ENCODE measurements at places on chromosomes 7 and 10. TPM values are rescaled to one million over a fixed set of nuclear protein-coding genes. Genes with fewer than 3 reads are reported as not detected.

GRCh38 chr10:6014241-6014761 is 37.0 kb upstream of the IL15RA start:
- no peak for DNase-seq

XRCC2 gene
- total RNA-seq: 1.3 TPM

GRCh38 chr7:7641129-7641663 is 644 bp downstream of the UMAD1 start:
- no peak for DNase-seq

KIF11 gene
- 8.6 TPM for total RNA-seq

GRCh38 chr7:143379611-143380259 is 1.4 kb upstream of the ZYX start:
- DNase-seq: no peak

NPFFR1 gene
- total RNA-seq: 0.03 TPM

- no peak for DNase-seq
These were observed 3.4 kb downstream of the ZNF239 start for GRCh38 chr10:43570971-43571370.

DNA sequence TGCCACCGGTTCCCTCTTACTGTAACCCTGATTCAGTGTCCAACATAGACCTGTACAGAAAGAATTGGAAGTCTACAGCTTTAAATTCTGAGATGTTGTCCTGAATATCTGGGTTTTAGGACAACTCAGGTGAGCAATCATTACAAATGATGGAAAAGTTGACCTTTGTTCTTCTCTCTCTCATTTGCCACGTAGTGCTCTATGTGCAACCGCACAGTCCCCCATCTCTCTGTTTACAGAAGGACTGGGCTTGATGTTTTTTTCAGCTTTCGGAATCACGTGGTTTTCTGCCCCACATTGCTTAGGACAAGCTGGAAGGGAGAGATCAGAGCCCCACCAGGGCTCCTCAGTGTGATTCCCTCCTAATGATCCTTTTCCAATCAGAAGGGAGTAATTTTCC is 22.2 kb downstream of the NEUROD6 start:
- no peak for DNase-seq

DNA sequence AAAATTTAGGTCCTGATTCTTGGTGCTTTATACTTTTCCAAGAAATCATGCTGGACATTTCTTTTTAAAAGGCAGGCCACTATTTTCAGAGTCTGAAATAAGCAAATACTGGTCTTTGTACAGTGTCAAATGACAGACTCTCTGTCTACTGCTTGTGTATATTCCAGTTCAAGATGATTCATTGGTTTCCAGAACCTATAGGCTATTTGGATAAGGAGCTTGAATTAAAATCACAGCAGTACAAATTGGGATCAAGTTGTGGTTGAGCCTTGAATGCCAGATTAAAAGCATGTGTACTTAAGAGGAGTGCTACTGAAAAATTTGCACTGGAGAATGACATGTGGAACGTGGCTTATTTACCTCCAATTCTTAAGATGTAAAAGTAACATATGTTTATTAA is 10.7 kb downstream of the KMT2E start:
- DNase-seq: no peak

DNA sequence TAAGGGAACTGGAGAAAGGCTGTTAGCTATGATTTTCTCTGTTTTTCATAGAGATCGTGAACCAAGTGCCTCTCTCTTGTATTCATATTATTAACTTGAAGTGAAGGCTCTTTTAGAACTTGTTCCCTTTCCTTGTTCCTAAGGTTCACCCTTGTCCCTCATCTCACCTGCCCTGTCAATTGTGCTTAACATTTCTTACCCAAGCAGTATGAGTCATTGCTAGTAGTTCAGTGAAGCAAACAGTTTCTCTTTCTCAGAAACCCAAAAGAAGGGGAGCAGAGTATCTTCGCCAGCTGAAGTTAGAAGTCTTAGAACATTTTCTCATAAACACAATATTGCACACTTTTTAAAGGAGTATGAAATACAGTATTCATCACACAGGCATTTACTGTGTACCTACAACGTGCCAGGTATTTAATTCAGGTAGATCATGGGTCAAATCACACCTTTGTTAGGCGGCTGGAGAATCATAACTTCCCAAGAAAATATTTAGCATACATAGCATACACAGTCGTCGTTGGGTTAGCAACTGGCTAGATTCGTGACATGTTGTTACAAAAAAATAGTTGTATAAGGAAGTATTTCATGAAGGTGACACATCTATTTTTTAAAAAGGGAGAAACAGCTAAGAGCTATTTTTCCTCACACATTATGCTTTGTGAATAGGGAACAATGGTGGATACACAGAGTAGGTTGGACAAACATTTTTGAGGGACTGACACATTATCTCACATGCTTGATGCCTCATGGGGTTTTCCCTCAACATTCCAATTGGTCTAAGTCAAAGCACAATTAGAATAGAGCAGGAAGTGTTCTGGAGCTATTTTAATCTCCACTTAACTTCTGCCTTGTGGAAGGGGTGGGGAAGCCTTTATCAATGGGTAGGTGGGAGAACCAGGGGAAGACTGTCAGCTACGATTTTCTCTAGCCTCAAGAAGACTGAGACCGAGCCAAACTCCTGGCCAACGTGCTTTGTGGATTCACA is 13.2 kb downstream of the HDAC9 start:
- no peak for DNase-seq

GRCh38 chr7:69827558-69827957 is 229.3 kb downstream of the AUTS2 start:
- DNase-seq: no peak

DNA sequence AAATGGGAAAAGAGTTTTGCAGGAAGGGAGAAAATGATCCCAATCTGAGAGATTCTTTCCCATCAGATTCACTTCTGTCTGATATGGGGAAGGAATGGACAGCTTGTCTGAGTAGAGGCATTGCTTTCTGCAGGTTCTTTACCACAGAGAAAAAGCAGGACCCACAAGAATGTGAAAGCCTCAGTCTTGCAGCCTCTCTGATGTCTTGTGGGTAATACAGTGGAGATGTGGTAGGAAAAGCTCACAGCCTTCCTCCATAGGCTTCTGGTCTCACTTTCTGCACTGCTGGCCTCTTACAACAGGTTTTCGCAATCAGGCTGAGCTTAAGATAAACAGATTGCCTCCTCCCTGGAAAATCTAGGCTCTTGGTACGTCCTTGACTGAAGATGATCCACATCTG is 551 bp downstream of the IFIT1 start:
- no peak for DNase-seq

DNA sequence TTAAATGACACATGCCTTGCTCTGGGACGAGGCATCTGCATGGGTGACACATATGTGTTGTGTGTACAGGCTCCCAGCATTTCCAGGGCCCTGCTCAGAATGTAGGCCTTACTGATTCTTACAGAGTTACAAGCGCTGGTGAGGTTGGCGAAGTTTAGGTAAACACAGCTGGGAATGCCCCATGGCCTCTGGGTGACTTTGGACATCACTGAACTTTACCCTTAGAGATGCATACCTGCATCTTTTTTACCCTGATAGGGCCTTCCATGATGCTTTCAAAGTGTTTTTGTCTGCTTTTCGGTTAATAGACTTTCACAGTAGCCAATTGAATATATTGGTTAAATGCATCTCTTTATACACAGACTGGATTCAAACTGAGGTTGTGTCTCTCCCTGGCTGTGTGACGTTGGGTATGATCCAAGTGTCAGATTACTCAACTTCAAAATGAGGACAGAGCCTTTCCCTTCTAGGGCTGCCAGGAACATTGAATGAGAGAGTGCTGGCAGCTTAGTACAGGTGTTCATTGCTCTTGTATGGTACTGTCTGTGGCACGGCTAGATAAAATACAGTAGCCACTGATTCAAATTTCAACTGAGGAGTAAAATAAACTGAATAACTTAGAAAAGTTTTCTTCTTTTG is 29.5 kb downstream of the EGFR start:
- no peak for DNase-seq

VWC2 gene
- 0.09 TPM for total RNA-seq

GRCh38 chr7:31864646-31865045 is 177.6 kb downstream of the PPP1R17 start:
- DNase-seq: no peak

DNA sequence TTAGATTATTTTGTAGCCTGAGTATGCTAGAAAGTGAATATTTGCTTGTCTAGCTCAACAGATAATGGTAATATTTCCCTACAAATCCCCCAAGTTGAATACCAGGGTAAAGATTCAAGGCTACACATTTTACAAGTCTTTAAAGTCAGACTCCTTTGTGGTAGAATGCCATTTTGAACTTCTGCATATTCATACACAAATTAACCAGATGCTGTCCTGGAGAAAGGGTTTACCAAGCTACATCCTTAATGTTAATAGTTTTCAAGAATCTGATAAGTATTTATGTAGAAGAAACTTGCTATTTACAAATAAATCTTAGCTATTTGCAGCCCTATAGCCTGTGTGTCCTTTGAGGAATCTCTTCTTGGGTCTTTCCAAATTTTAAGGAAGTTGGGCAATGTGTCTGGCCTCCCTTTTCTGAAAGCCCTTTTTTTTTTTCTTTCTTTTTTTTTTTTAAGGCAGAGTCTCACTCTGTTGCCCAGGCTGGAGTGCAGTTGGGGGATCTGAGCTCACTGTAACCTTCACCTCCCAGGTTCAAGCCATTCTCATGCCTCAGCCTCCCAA is 82.6 kb downstream of the CPEB3 start:
- DNase-seq: no peak

AQP1 gene
- total RNA-seq: 45.5 TPM

ACTR3C gene
- total RNA-seq: 38.0 TPM

GRCh38 chr7:99579956-99580777 is 17.9 kb upstream of the TMEM225B start:
- DNase-seq: peak; percentile 39

SPRN gene
- not detected for total RNA-seq

- no peak for DNase-seq
These were observed 562 bp downstream of the NUB1 start for GRCh38 chr7:151342102-151342646.

DNA sequence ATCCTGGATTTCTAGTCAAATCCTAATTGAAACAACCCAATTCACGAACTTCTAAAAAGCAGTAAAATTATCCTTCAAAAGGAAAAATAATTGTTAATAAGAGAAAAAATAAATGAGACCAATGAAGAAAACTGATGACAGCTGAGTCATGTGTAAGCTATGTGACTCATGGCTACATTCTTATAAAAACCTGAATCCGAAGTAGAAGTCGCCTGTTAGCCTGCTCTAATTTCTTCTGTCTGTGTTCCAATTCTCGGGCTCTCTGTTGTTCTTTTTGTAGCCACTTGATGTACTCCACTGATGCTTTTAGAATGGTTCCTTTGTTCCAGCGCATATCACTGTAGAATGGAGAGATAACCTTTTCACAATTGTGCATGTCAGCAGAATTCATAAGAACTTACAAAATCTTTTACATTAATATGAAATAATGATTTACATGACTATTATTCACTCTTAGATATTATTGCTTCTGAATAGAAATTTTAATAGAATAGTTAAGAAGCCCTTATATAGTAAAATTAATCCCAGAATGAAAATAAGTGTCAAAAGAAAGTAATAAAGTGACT is 88.8 kb downstream of the TFEC start:
- no peak for DNase-seq

DNA sequence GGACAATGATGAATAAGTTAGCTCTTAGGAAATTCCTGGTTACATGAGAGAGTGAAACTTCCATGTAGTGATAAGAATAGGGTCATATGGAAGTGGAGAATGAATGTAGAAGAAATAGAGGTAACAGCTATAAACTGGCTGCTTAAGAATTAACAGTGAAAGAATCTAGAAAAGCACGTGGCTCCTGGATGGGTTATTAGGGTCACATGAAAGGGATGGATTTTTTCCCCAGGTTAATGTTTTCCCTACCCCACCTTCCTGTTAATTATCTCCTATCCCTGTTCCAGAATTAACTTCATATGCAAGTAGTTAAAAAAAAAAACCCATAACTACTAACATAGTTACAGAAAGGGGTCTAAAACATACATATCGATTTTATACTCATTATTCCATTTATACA is 58.0 kb downstream of the ANKIB1 start:
- DNase-seq: no peak

IL2RA gene
- 0.61 TPM for total RNA-seq

VGF gene
- total RNA-seq: 0.73 TPM

CAMK2G gene
- 52.3 TPM for total RNA-seq

- peak; percentile 52 for DNase-seq
These were observed 758 bp upstream of the OPTN start for GRCh38 chr10:13099144-13099665.

NXPH1 gene
- total RNA-seq: not detected

DNA sequence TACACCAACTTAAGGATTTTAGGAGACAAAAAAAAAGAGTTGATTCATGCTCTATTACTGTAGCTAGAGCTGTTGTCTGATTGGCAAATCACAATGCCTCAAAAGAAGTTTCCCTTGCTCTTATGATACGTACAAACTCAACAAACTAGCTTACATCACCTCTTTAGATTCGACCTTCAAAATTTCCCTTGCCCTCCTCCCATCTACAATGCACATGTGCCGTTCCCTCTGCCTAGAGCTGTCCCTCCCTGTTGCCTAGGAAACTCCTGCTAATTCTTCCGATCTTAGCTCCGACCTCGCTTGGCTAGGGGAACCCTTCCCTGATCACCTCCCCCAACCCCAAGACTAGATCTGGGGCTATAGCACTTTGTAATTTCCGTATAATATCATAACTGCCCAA is 55.4 kb downstream of the MAP3K8 start:
- no peak for DNase-seq

DNA sequence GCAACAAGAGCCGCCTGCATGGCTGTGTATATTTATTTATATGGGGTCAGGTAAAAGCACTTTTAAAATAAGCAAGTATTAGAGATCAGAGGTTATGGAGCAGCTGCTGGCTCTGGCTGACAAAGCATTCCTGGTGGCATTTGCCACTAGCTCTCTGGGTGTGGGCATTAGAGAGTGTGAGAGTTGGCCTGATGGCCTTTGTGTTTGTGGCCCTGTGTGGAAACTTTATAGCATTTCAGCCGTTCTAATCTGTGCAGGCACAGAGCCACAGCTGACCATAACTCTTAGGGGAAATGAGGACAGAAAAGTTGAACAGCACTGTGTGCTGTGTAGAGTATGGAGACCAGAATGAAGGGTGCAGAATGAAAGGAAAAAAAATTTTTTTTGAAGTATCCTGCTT is 118.9 kb downstream of the AUTS2 start:
- DNase-seq: no peak

DNA sequence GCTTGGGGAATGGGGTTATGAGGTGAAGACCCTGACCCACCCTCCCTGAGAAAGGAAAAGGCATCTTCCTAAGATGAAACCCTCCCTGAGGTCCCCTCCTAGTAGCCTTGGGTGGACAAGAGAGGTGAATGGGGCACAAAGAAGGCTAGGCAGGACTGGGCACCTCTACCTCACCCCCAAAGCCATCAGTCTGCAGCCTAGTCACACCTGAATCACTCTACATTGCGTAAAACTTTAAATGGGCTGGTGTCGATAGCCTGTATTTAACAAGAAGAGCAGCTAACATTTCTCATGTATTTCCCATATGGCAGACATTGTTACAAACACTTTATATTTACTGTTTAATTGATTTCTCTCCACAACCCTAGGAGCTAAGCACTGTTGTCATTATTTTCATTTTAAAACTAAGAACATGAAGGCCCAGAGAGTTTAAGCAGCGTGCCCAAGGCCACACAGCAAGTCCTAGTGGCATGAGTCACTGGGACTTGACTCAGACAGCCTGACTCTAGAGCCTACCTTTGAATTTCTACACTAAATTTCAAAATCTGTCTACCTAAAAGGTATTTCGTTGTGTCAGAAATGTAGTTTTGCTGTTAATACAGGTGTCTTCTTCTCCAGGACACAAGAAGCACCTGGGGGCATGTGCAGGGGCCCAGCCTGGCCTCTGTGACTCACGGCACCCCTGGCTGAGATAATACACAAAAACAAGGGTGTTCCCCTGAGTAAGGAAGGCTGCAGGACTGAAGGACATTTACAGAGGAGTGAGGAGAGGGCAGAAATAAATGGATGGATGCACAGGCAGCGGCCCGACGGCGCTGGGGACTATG is 3.4 kb downstream of the AOC1 start:
- DNase-seq: no peak

CCZ1B gene
- 50.5 TPM for total RNA-seq

Measured in left colon (tissue), 2 donors.